ENCODE measurements at places on chromosomes 3 and 15.

DNA sequence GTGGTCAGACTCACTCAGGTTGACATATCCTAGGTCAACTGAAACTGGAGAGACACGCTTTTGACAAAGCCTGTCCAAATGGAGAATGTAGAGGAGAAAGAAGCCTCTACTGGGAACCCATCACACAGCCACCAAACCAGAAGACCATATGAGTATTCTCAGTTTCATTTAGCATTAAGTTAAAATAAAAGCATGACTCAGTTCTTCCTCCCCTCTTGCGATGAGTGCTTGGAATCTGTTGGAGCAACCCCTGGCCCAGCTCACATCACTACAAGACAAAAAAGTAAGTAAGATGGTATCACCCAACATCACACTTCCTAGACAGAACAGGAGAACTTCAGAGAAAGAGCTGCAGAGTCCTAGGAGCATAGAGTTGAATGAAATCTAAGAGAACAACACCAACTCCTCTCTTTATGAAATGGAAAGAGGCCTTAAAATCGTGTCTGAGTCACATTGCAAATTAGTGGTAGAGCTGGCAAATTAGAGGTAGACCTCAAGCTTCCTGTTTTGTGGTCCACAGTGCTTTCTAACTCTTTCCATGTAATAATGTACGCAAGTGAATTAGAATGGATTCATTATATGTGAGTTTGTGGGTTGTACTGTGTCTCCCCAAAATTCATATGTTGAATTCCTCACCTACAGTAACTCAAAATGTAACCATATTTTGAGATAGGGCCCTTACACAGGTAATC is 51.2 kb downstream of the FGF12 start:
- DNase-seq: no peak

- DNase-seq: no peak
Measured at GRCh38 chr15:36863570-36863969, 236.8 kb downstream of the MEIS2 start.

DNA sequence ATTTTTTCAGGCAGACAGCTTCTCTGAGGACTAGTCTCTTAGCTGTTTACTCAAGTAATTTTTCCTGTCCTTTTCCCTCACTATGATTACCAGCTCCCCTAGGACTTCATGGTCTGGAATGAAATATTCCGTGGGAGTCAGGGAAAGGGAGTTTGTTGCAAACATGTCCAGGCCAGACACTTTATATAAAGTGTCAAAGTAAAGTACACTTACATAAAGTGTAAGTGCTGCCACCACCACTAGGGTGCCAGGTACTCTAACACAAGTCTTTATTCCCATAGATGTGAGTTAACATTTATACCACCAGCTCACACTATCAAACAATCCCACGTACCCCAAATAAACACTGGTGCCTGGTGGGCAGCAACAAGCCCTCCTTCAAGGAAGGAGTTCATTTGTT is 179.8 kb downstream of the SNRPN start:
- DNase-seq: no peak

GRCh38 chr3:140449413-140450256 is 228.2 kb upstream of the TRIM42 start:
- no peak for DNase-seq

- DNase-seq: no peak
Measured at GRCh38 chr3:79111375-79112052, 656.3 kb downstream of the ROBO1 start.

DNA sequence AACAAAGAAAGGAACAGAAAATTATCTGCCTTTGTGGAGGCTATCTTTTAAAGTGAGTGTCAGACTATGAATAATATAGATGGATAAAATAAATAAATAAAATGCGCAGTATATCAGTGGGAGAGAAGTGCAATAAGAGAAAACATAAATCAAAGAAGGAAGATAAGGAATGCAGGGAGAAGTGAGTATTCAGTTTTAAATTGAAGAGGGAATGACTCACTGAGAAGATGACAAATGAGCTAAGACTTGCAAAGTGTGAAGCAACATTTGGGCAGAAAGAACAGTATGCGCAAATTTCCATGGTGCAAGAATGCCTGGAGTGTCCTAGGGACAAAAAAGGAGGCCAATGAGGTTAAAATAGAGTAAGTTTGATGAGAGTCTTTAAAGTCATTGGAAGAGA is 1300.1 kb upstream of the ALCAM start:
- no peak for DNase-seq

DNA sequence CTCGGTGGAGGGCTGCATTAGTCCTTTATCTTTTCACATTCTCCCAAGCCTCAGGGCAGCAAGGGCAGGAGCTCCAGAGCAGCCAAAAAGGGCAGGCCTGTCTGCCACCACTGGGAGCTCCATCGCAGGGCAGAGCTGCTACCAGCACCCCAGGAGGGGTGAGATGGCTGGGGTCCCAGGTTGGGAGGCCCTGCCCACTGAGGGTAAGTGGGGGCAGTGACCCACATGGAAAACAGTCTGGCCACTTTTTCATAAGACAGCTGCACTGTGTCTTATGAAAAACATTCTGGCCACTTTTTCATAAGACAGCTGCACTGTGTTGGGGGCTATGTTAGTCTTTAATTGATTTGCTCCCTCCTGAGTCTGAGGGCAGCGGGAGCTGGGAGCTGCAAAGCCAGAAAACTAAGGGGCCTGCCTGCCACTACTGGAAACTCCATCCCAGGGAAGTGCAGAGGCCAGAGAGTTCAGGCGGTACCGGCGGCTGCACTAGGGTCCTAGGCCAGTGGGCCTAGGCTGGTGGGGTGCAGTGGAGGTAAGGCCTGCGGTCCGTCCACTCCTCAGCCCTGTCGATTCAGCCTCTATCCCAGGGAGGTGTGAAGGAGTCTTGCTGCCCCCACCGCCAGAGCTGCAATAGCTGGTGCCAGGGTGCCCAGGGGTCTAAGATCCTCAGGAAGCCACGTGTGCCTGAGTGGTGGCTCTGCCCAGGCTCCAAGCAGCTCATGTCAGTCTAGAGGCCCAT is 45.4 kb downstream of the TMCO5A start:
- DNase-seq: no peak

DNA sequence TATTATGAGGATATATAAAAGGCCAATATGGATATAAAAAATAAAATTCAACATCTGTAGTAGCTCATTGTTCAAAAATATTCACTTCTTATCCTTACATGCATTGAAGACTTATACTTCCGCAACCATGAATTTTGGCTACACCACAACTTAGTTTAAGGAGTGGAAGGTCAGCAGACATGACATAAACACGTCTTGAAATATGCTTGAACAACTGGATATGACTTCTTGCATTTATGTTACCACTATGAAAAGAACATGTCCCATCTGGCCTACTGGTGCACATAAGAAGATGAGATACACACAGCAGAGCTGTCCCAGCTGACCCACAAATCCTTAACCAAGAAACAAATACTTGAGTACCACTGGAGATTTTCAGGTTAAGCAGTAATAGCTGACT is 52.1 kb downstream of the MYO9A start:
- no peak for DNase-seq

DNA sequence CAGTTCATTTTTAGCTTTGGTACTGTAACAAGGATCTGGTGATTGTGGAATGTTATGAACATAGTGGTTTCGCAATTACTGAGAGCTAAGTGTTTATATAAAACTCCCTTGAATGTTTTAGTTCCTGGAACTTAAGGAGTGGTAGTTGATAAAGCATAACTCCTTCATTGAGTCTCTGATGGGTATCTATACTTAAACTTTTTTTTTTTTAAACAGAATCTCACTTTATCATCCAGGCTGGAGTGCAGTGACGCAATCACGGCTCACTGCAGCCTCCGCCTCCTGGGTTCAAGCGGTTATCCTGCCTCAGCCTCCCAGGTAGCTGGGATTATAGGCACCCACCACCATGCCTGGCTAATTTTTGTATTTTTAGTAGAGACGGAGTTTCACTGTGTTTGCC is 11.3 kb downstream of the PRKCI start:
- no peak for DNase-seq

GRCh38 chr3:15276028-15276724 is 56.2 kb downstream of the SH3BP5 start:
- no peak for DNase-seq

GRCh38 chr3:46931631-46932331 is 44.8 kb downstream of the CCDC12 start:
- peak; percentile 35 for DNase-seq

DNA sequence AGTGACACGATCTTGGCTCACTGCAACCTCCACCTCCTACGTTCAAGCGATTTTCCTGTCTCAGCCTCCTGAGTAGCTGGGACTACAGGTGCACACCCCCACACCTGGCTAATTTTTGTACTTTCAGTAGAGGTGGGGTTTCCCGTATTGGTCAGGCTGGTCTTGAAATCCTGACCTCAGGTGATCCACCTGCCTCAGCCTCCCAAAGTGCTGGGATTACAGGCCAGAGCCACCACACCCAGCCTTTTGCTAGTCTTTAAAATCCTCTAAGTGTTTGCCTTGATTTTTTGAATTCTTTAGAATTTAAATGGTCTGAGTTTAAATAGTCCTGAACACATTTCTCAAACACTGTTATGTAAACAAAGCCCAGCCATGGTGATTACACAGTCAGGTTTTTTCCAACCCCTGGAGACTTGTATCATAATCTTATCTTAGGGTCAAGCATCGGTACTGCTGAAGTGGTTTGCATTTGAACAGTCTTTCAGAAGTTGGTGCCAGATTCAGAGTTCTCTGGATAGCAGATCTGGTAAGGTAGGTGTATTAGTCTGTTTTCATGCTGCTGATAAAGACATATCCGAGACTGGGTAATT is 28.2 kb upstream of the PIAS1 start:
- no peak for DNase-seq

DNA sequence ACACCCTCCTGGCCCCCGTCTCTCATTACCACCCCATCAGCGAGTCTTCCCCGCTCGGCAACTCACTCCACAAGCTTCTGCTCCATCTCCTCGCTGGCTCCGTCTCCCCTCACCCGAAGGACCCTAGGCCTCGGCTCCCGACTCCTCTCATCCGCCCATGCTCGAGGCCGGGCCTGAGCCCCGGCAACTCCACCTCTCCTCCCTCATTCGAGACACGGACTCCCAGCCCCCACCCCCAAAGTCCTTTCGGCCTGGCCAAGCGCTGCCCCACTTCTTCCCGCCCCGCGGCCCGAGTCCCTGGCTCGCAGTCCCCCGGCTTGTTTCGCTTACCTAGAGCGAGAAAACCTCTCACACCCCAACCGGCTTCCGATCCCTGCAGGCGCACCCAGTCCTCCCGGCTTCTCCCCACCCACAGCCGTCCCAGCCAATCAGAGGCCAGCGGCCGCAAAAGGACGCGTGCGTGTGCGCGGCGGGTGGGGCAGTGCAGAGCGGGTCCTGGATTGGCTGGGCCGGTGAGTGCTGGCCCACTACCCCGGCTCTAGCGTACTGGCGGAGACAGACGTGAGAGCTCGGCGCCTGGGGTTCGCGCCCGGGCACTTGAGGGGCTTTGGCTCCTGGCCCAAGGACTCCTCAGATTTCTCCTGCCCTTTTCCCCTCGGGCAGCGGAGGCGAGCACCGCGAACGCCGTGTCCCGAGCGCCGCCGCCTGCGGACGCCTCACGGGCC is at the start of gene HIGD1A:
HIGD1A (minus strand) TSS at position 385 of the 725 bp plus-strand sequence. CDS start 10,237 bp downstream, outside the sequence.
- DNase-seq: peak; percentile 95

- no peak for DNase-seq
Measured at GRCh38 chr3:180375831-180376230, 226.1 kb upstream of the TTC14 start.

GRCh38 chr3:133930341-133930933 is 34.8 kb upstream of the RAB6B start:
- DNase-seq: peak; percentile 20

DNA sequence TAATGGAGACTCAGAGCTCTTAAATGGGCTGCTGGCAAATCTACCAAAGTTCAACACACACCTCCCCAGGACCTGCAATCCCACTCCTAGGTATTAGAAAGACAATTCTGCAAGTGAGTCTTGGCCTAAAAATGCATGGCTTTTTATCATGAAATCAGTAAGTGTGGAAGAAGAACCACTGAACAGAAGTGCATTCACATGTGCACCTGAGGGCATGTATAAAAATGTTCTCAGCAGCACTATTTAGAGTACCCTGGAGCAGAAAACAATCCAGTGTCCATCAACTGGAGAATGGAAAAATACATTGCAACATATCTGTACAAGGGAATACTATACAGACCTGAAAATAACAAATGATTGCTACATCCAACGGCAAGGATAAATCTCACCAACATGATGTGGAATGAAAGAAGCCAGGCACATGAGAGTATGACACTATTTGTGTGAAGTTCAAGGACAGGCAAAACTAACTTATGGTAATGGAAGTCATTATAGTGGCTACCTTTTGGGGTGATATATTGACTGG is 8.1 kb upstream of the SLC6A1 start:
- no peak for DNase-seq

DNA sequence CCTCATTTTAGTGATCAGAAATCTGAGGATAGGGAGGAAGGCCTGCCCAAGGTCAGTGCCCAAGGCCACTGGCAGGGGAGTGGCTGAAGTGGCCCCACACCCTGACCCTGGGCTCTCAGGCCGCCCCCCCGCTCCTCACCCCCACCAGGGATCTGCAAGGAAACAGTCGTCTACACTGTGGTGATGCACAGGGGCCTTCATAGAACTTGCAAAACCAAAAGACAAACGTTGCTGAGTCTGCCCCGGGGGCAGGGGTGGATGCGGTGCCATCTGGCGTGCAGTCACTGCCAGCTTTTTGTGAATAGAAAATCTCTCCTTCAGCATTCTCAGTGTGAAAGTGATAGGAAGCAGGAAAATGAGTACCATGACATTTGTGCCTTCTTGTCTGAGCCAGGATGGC is 41.3 kb downstream of the WHAMM start:
- no peak for DNase-seq

- no peak for DNase-seq
Measured at GRCh38 chr15:89378296-89379151, 43.9 kb upstream of the POLG start.

DNA sequence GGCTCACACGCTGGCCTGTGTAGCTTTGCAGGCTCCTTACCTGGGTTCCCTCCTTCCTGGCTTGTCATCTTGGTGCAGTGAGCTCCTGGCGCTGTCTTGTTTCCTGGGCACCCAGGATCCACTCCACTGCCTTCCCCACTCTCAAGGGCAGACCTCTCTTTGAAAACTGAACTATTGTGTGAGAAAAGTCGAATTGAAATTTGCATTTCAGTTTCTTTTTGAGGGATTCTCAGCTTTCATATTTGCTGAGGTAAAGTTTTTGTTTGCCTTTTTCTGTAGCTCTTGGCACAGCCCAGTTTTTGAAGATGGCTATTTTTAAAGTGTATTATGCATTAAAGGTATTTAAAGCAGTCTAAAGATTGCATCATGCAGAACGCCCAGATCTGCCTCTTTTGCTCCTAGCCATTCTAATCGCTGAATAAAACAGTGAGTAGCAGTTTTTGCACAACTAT is 70.1 kb downstream of the CCK start:
- DNase-seq: no peak

- DNase-seq: no peak
Measured at GRCh38 chr15:81373775-81374395, at the start of gene TMC3. TMC3 (minus strand) TSS chr15:81374213; CDS start chr15:81374077, 136 bp downstream.

DNA sequence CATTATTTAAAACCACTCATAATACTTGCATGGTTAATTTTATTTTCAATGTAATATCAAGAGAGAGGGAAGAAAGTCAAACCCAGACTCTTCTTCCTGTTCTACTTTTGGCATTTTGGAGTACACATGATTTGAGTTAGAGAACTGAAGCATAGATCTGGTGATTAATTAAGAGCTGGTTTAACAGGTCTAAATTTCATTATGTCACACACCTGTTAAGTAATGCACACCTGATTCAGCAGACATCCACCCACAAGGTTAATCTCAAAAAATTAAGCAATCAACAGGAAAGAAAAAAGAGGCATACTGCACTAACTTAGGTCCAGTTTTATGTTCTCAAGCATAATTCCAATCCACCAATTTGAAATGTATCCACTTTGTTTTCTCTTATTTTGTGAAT is 101.1 kb upstream of the ICE2 start:
- DNase-seq: no peak

- DNase-seq: no peak
Measured at GRCh38 chr15:97189162-97189780, 771.2 kb upstream of the ARRDC4 start.

- DNase-seq: peak; percentile 14
Measured at GRCh38 chr3:9903904-9904303, 1.3 kb downstream of the IL17RE start.
